ENCODE measurements at places on chromosomes 13 and 19.

GRCh38 chr19:34837262-34837661 is 64.2 kb upstream of the ZNF599 start:
- DNase-seq, result peak; percentile 8

DNA sequence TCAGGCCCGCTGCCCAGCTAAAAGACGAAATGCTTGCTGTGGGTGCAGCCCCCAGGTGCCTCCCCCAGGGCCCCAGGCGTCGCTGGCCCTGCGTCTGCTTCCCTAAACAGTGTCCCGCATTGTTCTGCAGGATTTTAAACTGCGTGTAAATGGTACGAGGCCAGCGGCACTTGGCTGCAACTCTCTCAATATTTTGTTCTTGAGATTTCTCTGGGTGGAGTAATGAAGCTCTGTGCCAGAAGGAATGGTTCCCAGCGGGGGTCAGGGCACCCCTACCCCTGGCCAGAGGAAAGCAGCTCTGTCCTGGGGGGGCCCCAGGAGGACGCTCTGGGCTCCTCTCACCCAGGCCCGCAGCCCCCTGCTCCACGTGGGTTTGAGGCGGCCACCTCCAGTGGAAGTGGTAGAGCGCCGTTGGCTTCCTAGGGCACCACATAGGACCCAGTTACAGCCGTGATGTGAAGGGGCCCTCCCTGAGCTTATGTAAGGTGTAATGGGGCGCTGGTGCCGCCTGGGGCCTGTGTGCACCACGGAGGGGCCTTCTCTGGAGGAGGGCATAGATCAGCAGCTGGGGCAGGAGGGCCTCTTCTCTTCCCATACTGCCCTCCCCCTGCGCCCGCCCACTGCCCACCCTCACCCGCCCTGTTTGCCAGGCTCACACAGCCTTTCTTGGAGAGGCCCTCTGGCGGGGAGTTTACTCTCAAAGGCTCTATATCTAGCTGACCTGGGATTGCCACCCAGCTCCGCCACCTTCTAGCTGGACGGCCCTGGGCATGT is 19.8 kb downstream of the PAK4 start:
- no peak for DNase-seq

- no peak for DNase-seq
These were observed at the start of gene CLDND2 for GRCh38 chr19:51368366-51369282. TSS of gene CLDND2 (minus strand) at chr19:51369003. CDS start at chr19:51368577, 426 bp downstream.

- no peak for DNase-seq
These were observed 139.0 kb downstream of the FLT1 start for GRCh38 chr13:28355822-28356371.

DNA sequence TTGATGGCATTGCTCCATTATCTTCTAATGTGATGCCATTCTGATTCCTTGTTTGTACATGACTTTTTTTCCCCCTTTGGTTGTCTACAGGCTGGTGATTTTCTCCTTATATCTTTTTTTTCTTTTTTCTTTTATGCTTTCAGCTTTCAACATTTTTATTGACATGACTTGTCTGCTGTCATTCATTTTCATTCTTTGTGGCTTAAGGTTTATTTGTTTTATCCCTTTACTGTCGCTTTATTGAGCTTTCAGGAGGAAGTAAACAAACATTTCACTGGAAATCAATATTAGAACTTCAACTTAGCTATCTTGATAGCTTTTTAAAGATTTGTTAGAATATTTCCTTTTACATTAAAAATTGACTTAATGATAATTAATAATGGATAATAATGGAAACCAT is 9.7 kb downstream of the ITM2B start:
- no peak for DNase-seq

DNA sequence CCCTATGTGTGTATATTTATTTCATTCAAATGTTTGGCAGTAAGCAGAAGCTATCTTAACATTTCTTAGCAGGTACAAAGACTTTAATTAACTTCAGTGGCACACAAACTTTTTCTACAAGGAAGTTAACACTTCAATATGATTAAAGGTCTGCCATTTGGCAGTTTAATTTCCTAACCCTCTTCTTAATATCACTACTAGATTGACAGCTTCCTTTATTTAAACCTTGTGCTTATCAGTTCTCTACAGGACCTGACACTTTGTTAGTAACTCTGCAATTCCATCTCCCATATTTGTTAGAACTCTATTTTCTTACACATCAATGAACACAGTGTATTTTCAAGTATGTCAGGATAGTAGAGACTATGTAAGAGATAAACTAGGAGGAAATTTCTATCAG is 152.4 kb upstream of the ATXN8OS start:
- DNase-seq, result no peak

GRCh38 chr13:102881819-102882686 is 36.2 kb downstream of the ERCC5 start:
- no peak for DNase-seq

DNA sequence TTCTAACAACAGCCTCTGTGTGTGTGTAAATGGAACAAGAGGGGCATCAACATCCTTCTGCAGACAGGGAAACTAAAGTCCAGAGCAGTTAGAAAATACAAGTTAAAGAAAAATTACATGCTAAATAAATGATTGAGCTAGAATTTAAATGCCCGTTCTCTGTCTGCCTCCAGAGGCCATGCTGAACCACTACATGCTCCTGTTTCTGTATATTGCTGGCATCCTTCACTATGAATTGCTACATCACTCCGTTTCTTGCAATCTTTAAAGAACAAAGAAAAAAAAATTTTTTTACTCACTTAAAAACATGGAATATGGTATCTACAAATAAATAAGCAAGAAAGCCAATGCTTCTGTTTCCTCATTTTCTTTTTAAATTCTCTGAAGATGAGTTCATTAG is 47.9 kb downstream of the DCT start:
- peak; percentile 40 for DNase-seq

- no peak for DNase-seq
These were observed 40.0 kb downstream of the COL4A1 start for GRCh38 chr13:110266983-110267382.
